Amniotic stem cell (primary cell): ENCODE measurements at places on chromosomes 4 and X.

- DNase-seq, result no peak
These were observed 33.1 kb downstream of the DLG3 start for GRCh38 chrX:70477734-70478075.

DNA sequence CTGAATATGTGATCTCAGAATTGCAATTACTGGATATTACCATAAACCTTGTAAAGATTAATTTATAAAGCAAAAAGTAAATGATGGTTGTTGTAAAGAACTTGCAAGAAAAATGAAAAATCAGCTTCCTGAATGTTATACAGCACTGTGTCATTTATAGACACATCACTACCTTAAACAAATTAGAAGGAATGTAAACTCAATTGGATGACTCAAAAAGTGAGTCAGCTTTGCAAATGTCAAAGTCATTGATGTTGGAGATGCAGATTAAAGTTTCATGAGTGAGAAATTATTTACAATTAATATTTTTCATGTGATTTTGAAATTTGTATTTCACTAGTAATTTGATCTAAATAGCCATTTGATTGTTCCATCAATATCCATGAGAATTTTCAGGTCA lies 193.2 kb downstream of the RAPGEF2 start:
- no peak for DNase-seq

GRCh38 chrX:132615391-132616131 lies 126.7 kb upstream of the MBNL3 start:
- no peak for DNase-seq

DNA sequence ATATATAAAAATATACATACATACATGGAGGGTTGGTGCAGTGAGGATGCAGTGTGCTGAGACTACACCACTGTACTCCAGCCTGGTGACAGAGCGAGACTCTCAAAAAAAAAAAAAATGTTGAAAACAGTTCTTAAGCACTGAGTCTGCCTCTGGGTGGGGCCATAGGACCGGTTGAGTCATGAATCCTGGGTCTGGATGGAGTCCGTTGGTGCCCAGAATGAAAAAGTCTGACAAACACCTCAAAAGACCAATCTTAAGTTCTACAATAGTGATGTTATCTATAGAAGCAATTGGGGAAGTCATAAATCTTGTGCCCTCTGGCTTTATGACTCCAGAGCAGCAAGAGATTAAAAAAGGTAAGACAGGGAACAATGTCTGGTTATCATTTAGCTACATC lies 70.4 kb downstream of the FGFBP1 start:
- DNase-seq, result no peak

GRCh38 chrX:111041018-111041462 lies 55.0 kb upstream of the PAK3 start:
- no peak for DNase-seq

- peak; percentile 51 for DNase-seq
These were observed 123.2 kb upstream of the LNX1 start for GRCh38 chr4:53714236-53715140.

- DNase-seq, result no peak
These were observed 82.3 kb upstream of the ADRA2C start for GRCh38 chr4:3683744-3684421.

DNA sequence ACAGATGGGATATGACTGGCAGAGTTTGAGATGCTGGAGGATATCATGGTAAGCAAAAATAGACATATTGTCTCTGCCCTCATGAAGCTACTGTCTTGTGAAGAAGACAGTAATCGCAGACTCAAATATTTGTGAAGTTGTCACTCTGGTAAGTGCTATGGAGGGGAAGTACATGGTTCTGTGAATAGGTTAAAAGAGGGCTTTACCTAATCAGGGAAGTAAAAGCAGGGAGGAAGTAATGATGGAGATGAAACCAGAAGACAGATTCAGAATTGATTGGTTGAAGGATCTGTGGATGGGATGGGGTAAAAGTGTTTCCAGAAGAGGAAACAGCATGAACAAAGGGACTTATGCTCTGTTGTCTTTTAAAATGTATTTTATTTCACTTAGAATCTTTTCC lies 19.3 kb upstream of the MAGED1 start:
- no peak for DNase-seq

GRCh38 chr4:151895671-151896070 lies 134.9 kb upstream of the GATB start:
- DNase-seq, result no peak

DNA sequence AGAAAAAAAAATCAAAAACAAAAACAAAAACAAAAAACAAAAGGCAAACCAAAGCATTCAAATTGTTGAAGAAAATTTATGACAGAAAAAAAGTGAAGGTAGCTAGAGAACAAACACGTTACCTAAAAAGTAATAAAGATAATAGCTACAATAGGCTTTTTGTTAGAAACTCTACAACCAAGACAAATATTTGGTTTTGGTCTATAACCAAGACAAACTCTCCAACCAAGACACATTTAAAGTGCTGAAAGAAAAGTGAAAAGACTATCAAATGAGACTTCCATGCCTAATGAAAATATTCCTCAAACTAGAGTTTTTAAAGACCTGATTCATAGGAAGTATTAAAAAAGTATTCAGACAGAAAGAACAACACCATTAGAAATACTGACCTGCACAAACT lies 391.9 kb upstream of the NDST4 start:
- DNase-seq, result no peak

GRCh38 chr4:68175562-68176155 lies 46.0 kb upstream of the TMPRSS11F start:
- DNase-seq, result peak; percentile 4

- DNase-seq, result no peak
These were observed 118.8 kb upstream of the AFF2 start for GRCh38 chrX:148381603-148382002.

- DNase-seq, result no peak
These were observed 161.2 kb upstream of the WDFY3 start for GRCh38 chr4:85127653-85128052.

DNA sequence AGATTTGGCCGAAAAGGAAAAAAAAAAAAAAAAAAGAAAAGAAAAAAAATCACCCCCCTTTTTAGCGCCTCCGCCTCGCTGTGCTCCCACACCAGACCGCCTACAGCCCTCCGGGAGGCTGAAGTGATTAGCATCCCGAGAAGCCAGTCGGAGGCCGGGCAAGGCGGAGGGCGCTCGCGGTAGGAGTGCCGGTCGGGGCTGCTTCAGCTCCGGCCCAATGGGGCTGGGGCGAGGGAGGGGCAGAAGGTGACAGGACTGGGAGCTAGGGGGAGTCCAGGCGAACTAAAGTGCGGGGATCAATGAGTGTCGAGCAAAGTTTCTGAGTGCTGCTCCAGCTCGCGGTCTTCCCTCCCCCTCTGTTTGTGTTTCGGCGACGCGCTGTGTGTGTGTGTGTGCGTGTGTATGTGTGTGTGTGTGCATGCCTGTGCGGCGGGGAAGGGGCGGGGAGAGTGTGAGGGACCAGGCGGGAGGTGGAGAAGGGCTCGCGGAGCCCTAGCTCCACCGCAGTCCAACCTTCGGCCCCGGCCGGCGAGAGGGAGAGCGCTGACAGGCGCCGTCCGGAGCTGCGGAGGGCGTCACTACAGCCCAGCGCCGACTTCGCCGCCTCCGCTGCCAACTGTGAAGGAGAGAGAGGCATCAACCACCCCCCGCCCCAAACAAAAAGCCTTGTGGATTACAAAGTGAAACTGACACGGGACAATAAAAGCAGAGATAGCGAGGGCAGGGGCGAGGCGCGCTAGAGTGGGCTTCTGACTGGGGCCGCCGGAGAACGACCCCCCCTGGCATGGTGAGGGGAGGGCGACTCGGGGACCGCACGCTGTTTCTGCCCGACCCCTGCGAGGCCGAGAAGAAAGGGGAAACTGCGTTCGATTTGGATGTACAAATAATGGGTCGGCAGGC lies at the start of gene FAT4:
Gene FAT4 (plus strand): TSS at position 280 of the 900 bp plus-strand sequence. CDS start 1,457 bp downstream, outside the sequence.
- peak; percentile 94 for DNase-seq

DNA sequence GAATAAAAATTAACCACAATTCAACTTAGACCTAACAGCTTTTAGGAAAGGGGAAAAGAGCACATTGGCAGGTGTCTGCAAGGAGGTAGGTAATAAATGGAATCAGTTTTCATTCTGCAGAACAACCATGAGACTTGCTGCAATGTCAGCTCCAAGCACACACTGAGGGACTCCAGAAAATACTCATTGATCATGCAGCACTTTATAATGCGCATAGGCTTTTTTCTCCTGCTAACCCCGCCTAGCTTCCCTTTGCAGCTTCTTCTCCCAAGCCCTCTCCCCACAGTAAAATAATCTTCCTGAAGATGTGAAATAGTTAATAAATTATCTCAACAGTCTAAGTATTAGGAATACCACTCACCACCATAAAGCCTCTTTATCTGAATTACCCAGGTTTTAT lies 36.9 kb downstream of the ANKRD17 start:
- no peak for DNase-seq

DNA sequence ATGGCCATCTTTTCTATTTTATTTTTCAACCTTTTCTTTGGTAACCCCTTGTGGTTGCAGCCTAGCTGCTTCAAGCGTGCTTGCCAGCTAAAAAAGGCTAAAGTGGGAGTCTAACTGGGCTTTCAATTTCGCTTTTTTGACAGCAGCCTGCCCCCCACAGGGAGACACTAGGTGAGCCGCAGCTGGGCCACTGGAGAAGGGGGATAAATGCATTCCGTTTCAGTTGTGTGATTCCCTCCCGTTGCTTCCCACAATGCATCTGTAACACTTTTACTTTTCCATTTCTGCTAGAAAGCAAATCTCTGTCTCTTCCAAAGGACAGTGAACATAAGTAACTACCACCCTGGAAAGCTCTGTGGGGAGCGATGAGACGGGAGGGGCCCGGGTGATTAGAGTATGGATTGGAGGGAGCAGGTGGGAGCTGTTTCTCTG lies 86.3 kb upstream of the RAPGEF2 start:
- DNase-seq, result no peak

DNA sequence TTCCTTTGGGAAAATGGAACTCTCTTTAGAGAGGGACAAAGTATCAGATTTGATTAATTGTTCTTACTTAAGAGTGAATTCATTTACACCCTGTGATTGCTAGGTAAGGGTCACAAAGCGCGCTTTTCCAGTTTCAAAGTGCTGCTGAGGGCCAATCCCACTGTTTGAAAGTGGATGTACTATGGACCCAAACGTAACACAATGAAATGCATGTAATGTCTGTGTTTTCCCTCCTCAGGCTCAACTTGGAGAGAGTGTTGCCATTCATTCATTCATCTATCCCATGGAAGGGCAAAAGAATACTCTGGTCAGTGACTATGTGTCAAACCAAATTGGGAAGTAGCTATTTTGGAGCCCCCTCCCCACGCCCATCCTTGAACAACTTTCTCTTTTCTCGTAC lies 16.1 kb downstream of the IGSF1 start:
- no peak for DNase-seq

DNA sequence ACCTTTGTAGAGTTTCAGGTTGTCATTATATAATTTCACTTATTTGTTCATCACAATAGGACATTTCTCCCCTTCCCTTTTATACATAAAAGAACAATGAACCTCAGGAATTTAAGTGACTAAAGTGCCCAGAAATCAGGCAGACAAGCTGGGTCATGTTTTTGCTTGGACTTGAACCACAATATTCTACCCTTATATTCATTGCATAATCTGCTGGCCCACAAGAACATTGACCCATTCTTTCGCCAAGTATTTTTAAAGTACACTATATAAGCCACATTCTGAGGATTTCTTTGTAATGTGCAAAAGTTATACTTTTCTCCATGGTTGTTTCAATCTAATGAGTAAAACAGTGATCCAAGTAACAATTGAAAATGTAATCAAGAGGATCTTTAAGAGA lies 637.5 kb upstream of the SLIT2 start:
- no peak for DNase-seq

DNA sequence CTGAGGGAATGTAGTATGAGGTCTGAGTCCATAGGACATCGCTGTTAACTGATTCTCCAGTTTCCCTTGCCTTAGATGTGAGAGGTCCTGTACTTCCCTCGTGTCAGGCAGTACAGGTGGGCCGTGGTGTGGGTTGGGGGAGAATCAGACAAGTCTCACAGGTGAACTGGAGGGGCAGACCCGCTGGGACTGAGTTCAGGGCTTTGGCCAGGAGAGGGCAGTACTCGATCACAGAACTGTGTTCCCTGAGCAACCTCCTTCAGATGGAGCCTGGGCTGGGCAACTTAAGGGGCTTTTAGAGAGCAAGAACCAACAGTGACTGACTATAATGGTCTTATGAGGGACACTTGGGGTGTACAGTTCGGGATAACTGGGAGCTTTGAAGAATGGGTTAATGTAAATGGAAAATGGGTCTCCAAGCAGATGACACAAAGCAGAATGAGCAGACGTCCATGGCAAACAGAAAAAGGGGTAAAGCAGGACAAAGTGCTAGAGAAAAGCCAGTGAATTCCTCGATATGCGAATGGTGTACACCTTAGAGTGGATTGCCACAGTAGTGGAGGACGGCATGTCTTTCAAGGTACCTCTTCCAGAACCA lies 83.6 kb downstream of the CCNG2 start:
- peak; percentile 34 for DNase-seq

DNA sequence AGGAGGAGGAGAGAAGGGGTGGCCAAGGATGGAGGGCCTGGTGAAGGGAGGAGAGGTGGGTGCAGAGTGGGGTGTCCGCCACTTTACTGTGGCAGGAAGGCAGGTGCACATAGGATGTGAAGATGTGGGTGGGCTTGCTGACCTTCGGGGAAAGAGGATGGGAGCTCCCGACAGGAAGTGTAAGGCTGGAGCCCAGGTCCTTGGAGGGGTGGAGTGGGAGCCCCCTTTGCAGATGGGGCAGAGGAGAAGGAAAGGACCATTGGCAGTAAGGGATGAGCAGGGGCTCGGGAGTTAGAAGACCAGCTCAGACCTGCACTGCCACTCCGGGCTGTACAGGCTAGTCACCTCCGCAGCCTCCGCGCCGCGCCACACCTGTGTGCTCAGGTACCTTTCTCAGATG lies 89.5 kb downstream of the EVC start:
- DNase-seq, result no peak

DNA sequence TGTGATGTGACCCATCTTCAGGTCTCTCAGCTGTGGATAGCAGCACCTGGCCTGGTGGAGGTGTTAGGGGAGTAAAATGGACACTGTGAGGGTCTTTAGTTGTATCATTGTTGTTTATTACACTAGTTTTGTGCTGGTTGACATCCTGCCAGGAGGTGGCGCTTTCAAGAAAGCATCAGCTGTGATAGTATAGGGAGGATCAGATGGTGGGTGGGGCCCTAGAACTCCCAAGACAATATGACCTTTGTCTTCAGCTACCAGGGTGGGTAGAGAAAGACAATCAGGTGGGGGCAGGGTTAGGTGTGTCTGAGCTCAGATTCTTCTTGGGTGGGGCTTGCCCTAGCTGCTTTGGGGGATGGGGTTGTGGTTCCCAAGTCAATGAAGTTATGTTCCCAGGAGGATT lies 162.8 kb downstream of the PPP1R2C start:
- DNase-seq, result no peak

DNA sequence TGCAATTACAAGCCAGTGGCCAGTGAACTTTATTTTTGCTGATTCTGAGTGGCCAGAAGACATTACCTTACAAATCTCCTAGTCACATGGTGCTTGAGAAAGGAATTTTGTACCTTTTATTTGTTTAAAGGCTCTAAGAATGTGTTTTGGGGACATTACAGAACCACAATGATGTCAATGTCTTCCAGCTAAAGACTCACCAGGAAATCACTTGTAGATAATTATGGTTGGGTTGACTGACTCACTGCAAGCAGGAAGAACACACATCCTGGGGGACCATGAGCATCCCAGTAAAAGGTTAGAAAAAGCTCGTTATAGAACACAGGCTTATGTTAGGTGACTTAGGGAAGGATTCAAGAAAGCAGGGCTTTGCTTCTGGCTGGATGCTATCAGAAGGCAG lies 119.4 kb upstream of the FAM9B start:
- DNase-seq, result no peak

- DNase-seq, result peak; percentile 11
These were observed 486.4 kb upstream of the FAT1 start for GRCh38 chr4:187209921-187210613.

GRCh38 chr4:16124232-16124631 lies 40.4 kb upstream of the PROM1 start:
- no peak for DNase-seq
